Right renal cortex interstitium (tissue), 3 donors: ENCODE measurements at places on chromosomes 16 and 17.

GRCh38 chr17:63998050-63998720 lies at the start of gene PRR29:
Gene PRR29 (plus strand): TSS chr17:63998351. CDS start chr17:63998365, 14 bp downstream.
- peak; percentile 63 for DNase-seq

DNA sequence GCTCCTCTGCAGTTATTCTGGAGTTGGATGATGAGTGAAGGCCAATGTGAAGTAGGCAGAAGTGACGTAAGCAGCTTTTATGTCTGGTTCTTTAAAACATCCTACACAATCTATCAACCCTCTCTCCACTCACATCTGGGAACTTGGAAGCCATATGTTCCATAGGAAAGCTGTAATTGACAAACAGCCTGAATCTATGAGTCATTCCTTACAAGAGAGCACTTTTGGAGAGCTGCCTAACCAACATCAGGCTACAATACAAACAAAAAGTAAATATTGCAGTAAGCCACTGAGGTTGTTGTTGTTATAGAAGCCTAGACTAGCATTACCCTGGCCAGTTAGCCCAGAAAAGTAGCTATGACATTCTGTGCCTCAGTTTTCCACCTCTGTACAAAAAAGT lies 5.9 kb downstream of the CCL7 start:
- no peak for DNase-seq

- no peak for DNase-seq
These were observed 5.1 kb downstream of the CYB5D1 start for GRCh38 chr17:7862692-7863437.

- no peak for DNase-seq
These were observed 29.9 kb downstream of the ABCC12 start for GRCh38 chr16:48125888-48126287.

- DNase-seq = no peak
These were observed 92.9 kb downstream of the GPR139 start for GRCh38 chr16:19980632-19981265.

DNA sequence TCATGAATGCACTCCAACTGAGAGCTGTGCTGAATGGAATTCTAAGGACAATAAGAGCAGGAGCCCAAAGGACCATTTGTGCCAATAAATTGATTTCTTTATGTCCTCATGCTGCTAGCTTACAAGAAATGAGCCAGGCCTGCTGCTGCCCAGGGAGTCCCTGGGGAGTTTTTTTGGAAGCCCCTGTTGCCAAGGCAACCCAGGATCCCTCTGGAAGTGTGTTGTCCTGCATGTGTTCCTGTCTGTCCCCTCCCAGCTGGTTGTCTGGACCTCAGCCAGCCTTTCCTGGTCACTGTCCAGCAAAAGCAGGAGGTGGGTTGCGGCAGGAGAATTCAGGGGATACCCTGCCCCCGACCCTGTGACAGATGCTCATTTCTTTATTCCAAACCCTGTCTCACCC lies 51.0 kb upstream of the GPRC5B start:
- DNase-seq = no peak

- no peak for DNase-seq
These were observed 110.6 kb downstream of the GP2 start for GRCh38 chr16:20216591-20217217.

GRCh38 chr16:56764835-56765234 lies 34.9 kb downstream of the NUP93 start:
- DNase-seq = no peak

DNA sequence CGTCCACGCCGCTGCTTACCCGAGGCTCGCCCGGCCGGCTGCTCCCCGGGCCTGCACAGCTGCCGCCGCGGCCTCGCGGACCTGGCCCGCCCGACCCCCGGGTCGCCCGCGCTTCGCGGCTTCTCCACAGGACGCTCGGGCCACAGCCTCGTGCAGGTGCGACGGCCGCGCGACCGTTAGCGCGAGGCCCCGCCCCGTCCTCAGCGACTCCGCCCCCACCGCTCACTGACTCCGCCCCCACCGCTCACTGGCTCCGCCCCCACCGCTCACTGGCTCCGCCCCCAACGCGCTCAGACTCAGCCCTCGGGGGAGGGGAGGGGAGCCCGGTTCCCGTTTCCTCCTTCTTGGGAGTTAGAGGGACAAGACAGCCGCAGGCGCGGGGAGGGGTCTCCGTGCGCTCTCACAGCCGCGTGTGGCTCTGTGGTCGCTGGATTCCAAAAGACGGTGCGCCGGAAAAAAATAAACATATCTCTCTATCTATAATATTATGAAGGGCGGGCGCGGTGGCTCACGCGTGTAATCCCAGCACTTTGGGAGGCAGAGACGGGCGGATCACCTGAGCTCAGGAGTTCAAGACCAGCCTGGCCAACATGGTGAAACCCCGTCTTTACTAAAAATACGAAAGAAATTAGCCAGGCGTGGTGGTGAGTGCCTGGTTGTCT lies at the start of gene MEIOB:
TSS of gene MEIOB (minus strand) at position 191 of the 662 bp plus-strand sequence. CDS start 3,989 bp downstream, outside the sequence.
- DNase-seq = no peak

DNA sequence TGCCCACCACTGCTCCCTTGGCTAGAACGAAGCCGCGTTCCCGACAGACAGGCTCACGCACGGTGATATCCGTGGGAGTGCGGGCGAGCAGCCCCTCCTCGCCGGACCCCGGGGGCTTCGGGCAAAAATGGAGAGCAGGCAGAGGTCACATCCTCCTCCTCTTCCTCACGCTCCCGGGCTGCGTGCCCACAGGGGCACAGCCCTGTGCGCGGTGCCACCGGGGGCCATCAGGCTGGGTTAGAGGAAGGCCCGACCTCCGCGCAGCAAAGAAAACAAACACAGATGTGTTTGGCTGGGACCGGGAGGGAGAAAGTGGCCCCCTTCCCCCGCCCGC lies 519 bp upstream of the NTN1 start:
- no peak for DNase-seq

- no peak for DNase-seq
These were observed 25.7 kb downstream of the ZC3H18 start for GRCh38 chr16:88595921-88596320.

GRCh38 chr17:30256756-30257506 lies 21.4 kb upstream of the SLC6A4 start:
- DNase-seq = no peak

- no peak for DNase-seq
These were observed 59.5 kb upstream of the RBL2 start for GRCh38 chr16:53374800-53375199.

GRCh38 chr17:76166906-76167305 lies 25.9 kb upstream of the FOXJ1 start:
- no peak for DNase-seq

DNA sequence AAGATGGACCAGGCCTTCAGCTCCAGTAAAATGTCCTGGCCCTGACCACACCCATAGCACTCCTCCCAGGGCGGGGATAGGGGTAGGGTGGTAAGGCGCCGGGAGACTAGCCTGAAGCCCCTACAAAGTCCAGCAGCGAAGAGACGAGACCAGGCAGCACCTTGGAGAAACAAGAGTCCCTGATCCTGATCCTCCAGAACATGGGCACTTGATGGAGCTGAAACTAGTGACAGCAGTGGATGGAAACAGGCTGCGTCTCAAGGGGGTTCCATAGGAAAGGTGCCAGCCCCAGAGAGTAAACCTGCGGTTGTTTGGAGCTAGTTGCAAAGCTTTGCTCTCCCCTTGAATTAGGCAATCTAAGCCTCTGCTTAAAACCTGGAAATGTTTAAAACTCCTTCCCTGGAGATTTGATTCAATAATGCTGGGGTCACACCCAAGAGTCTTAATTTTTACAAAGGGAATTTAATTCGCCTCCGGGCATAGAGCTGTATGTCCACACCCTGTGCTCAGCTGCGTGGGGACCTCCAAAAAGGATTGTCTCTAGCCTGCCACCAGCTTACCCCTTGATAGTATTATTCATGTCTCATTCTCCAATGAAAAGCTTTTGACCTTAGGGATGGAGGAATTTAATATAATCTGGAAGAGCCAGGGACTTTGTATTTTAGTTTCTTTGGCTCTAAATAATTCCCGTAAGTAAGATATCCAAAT lies 258.6 kb downstream of the PMP22 start:
- DNase-seq = no peak

GRCh38 chr17:7423679-7424078 lies 1.7 kb upstream of the SPEM2 start:
- DNase-seq = no peak

GRCh38 chr16:79430191-79430678 lies 170.3 kb downstream of the MAF start:
- no peak for DNase-seq

- no peak for DNase-seq
These were observed 369.8 kb downstream of the UTP18 start for GRCh38 chr17:51630101-51630671.

DNA sequence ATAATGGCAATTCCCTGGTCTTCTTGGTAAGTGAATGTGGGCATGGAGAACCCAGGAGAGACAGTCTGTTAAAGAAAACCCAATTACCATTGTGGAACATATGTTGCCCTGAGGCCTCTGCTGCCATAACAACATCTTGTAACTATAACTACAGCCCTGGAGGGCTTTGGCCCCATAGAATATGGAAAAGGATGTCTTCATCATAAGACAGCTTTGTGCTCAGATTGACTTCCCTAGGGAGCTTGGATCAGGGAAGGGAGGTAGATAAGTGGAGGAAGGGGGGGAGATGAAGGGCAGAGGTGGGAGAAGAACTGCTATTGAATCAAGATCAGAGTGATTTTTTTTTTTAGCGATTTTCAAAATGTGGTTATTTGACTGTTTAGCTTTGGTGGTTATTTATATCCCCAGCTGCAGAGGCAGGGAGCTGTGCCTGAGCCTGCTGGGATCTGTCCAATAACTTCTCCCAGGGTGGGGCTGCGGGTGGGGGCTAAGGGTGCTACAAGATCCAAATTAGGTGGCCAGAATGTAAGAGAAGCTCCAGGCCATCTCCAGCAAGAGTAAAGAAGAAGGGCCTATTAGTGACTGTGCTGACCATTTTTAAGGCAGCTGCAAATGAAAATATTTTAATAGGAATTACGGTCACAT lies 5.3 kb upstream of the KAT7 start:
- DNase-seq = no peak

DNA sequence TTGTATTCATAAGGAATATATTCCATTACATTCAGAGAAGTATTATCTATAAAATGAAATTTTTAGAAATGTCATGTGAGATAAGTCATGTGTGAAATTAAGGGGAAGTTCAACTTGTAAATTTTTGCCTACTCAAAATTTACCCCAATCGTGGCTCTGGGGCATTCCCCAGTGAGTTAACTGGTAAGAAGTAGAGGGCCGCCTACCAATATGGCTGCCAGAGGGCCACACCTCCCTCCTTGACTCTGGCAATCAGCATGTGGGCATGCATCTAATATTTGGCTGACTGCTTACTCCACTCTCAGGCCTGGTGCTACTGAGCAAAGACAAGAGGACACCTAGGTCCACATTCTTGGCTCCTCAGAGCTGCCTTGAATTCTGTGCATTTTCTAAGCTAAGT lies 39.7 kb upstream of the CNTNAP4 start:
- DNase-seq = no peak

- DNase-seq = no peak
These were observed 9.1 kb downstream of the IGFBP4 start for GRCh38 chr17:40452216-40452787.

GRCh38 chr16:77387815-77388209 lies 47.0 kb downstream of the ADAMTS18 start:
- no peak for DNase-seq

DNA sequence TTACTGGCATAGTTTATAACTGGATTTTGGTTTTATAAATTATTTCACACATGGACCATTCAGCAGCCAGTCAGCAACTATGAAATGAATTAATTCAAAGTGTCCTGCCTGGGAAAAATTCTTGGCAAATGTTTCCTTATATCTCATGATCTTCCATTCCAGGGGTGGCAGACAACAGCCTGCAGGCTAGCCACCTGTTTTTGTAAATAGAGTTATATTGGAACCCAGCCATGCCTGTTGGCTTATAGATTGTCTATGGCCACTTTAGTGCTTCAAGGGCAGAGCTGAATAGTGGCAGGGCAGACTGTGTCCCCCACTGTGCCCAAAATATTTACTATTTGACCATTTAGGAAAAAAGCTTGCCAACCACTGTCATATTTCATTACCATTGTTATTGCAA lies 613.7 kb downstream of the TMEM114 start:
- DNase-seq = no peak

DNA sequence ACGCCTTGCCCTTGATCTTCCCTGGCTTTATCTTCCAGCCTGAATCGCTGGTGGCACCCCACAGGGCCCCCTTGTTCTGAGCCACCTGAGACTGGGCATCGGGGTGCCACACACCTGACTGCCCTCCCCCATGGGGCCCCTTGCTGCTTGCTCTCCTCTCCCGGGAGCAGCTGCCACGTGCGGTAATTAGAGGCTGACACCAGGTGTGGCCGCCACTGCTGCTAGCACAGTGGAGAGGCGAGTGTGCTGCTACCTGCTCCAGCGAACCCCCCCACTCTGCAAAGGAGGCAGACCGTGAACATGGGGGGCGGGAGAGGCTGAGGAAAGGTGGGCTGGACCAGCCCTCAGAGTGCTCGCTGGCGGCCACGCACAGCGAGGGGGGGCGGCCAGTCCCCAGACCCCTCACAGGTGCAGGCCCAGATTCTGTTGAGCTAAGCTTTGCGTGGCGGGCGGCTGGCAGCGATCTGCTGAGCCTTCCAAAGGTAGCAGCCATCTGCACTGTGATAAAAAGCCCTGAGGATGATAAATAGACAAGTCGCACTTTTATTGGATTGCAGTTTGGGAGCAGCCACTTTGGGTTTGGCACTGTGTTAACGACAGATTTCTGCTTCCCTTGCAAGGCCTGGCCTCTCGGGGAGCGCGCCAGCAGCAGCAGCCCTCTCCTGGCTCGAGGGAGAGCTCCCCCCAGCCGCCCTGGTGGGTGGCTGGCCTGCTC lies 167.9 kb upstream of the GSE1 start:
- no peak for DNase-seq

DNA sequence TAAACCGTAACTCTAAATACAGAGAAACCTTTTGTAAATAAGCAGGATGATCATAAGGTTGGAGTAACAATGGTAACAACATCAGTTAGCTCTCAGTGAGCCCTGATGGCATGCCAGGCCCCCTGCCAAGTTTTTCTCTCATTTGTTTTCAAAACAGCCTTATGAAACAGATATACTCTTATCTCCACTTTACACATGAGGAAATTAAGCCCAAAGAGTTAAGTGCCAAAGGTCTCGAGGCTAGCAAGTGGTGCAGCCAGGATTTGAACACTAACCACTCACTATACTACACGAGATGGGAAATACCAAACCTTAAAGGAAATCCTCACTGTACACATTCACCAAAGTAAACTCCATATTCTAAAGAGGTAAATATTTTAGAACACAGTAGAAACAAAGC lies 15.0 kb downstream of the USP31 start:
- DNase-seq = no peak

- no peak for DNase-seq
These were observed 90.3 kb upstream of the BCAR1 start for GRCh38 chr16:75341564-75342307.
